ENCODE measurements at places on chromosomes 1 and 21.

- DNase-seq = no peak
These were observed 9.5 kb downstream of the DSCAM start for GRCh38 chr21:40837456-40837855.

DNA sequence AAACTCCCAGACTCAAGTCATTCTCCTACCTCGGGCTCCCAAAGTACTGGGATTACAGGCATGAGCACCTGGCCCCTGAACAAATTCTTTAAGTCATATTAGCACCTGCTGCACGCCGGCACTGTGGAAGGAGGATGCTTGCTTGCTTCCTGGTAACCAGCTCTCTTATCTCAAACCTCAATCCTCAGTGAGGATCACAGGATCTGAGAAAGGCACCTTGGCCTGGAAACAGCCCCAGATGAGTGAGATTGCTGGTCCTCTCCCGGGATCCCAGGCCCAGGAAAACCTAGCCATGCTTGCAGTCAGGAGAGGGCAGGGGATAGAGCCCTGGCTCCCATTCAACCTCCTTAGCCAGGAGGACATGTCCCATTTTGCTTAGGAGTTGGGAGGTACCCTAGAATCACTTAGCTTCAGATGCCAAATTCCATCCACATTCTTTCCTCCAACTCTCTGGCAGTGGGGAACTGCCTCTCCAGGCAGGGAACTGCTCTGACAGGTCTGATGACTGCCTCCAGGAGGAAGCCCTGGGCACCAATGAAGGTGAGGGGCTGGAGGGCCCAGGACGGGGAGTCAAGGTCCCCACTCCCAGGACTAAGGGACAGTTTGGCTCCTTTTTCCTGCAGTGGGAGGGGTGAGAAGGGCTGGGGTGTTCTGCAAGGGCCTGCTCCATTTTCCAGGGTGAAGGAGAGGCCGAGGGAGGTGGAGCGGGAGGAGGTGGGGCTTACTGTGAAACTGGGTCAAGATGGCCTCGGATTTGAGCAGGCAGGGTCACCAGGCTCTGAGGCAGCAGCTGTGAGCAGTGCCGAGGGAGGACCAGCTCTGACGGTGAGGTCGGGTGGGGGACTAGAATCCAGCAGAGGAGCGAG is 9.5 kb downstream of the GPR37L1 start:
- DNase-seq = peak; percentile 89

DNA sequence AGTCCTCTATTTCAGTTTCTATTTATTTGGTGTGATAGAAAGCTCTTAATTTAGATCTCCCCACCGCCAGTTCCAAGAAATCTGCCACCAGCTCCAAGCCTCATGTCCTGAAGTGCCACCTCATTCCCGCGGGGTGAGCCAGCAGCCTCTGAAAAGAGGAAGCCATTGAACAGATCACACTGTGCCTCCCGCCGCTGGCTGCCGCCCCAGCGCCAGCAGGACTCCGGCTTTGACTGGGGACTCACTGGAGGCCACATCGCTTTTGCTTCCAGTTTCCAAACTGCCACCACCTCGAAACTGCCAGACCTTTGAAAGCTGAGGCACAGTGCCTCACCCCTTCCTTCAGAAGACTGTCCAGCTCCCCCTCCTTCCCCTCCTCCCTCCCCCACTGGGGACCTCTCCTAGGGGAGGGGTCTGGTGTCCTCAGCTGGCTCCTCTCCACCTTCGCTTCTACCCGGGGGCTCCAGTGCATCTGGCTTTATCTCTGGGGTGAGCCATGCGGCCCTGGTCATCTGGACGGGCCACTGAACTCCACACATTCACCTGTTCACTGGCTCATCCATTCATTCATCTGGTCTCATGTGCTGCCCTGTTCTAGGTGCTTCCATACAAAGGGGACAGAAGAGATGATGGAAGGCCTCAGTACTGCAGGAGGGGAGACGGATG is 58.9 kb downstream of the VPS26C start:
- DNase-seq = peak; percentile 44

DNA sequence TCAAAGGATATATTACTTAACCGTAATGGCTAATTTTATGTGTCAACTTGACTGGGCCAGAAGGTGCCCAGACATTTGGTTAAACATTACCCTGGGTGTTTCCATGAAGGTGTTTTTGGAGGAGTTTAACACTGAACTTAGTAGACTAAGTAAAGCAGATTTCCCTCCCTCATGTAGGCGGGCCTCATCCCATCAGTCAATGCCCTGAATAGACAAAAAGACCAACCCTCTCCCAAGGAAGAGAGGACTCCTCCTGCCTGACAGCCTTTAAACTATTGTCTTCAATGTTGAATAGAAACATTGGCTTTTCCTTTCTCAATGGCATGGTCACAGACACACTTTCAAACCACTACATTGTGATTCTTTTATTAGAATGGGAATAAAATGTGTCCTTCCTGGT is 121.9 kb downstream of the SETD4 start:
- DNase-seq = no peak

- DNase-seq = no peak
These were observed 54.4 kb upstream of the SCMH1 start for GRCh38 chr1:41296506-41296905.

All from retina (tissue), 1 donor.